ENCODE measurements at places on chromosomes 1 and 21. TPM values are rescaled to one million over a fixed set of nuclear protein-coding genes. Genes with fewer than 3 reads are reported as not detected.

ASCL5 gene
- total RNA-seq: 0.25 TPM

GRCh38 chr1:224267925-224268324, 62.0 kb downstream of the NVL start:
- no peak overlapping the region for H3K4me3 ChIP-seq
- no peaks in the 10 kb centered on the region for H3K4me1 ChIP-seq
- H3K36me3 ChIP-seq: peaks cover 2% of the 10 kb centered on the region

GRCh38 chr1:86750530-86750929, 46.2 kb downstream of the SH3GLB1 start:
- H3K27ac ChIP-seq: no peak overlapping the region
- H3K4me3 ChIP-seq: no peak overlapping the region
- peaks cover 4% of the 10 kb centered on the region for H3K4me1 ChIP-seq
- DNase-seq: no peak
- no peaks in the 10 kb centered on the region for H3K36me3 ChIP-seq

SYT6 gene
- total RNA-seq: not detected

LCE3E gene
- total RNA-seq: not detected

DNA sequence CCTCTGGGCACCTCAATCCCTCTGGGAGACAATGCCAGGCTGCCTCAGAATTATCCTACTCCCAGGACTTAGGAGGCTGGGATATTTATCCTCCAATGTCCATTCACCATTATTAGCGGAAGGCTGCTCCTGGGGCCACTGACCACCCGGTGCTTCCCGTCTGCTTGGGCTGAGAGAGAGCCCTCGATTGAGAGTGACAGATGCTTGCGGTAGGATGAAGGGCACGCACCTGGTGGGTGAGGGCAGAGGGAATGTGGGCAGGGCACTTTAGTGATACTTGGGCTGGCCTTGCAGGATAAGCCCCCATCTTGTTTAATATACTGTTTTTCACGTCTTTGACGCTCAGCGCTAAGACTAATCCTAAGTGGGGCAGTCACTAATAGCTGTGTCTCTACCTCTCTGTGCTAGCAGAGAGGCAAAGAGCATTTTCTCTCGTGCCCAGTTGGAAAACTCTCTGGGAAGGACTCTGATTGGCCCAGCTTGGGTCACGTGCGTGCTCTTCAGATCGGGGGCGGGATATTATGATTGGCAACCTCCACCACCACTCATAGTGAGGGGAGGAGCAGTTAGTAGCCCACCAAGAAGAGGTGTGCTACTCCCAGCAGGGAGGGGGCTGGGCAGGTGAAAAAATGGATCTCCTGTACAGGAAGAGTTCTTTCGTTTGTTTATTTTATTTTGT, 10.6 kb upstream of the PARS2 start:
- H3K27ac ChIP-seq: no peak overlapping the region
- no peak overlapping the region for H3K4me3 ChIP-seq
- no peaks in the 10 kb centered on the region for H3K36me3 ChIP-seq
- peak; percentile 30 for DNase-seq

DNA sequence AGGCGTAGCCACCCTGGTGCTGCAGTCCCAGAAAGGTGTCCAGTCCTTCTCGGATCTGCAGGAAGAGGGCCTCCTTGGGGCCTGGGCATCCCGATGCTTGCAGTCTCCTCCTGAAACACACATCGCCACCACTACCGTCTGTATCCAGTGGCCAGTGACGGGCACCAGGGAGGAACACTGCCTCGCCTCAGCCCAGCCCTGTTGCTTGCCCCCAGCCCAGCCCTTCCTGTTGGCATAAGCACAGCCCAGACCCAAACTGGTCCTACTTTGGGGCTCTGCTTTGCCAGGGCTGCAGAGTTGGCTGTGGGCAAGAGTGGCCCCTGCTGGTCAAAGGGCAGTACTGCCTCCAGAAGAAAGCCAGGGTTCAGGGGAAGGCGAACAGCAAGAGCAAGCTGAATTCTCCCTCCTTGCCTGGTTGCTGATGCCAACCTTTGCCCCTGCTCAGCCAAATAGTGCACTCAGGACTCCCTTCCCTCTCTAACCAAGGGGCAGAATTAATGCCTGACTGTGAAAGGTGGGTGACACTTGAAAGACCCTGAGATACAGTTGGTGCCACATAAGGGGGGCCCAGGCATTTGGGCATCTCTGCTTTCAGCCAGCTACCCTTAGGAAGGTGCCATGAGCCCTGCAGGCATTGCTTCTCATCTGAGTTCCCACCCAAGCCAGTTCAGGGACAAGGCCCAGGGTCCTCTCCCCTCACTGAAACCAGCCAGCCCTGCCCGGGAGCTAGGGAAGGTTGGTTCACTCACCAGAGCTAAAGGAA, 11.1 kb upstream of the ARHGEF2 start:
- peak; percentile 86 for DNase-seq
- H3K27ac ChIP-seq: peak overlapping the region; percentile 75
- peak overlapping the region; percentile 35 for H3K4me3 ChIP-seq
- H3K27me3 ChIP-seq: no peaks in the 10 kb centered on the region

SEMA6C gene
- total RNA-seq: 9.8 TPM

DNA sequence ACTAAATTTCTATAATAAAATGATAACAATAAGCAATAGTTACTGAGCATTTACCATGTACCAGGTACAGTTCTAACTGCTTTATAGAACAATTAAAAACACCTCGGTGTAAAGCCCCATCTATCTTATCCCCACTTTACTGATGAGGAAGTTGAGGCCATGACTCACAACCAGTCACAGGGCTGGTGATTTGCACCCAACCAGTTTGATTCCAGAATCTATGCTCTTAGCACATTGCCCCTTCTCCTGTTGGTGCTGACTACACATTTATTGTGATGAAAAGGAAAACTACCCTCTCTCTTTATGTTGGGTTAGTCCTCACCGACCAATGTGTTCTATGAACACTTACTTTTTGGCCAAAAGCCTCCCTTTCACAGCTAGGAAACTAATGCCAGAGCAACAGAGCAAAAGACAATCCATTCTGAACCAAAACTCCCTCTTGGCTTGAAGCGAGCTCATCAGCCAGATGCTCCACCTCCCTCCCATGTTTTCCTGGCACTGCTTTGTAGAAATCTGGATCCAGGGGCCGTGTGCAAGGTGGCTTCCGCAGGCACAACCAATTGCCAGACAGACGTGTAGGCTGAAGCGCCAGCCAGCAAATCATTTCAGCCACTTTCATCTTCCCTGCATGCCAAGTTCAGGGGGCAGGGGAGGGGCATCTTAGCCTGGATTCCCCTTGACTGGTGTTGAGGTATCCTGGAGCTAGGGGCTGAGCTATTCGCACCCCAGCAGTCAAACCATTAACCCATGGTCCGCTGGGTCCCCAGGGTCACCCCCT, 32.0 kb upstream of the SLC30A1 start:
- H3K27me3 ChIP-seq: peaks cover 4% of the 10 kb centered on the region
- no peaks in the 10 kb centered on the region for H3K36me3 ChIP-seq
- peak; percentile 70 for DNase-seq

DNA sequence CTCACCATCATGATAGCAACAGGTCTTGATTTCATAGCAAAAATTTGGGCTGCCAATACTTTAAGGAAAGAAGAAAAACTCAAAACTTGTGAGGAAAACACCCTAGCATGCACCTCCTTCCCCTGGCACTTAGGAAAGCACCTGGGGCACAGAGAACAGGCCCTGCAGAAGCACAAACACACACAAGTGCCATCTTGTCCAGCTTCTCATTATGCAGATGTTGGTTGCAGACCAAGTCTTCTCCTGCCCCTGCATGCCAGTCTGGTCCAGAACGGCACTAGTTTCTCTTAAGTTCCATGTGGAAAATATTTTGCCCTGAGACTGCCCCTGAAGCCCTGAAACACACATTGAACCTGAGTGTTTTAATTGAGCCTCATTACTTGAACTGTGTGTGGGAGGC, 6.3 kb upstream of the ETV3 start:
- DNase-seq: no peak
- H3K27ac ChIP-seq: no peak overlapping the region
- H3K4me3 ChIP-seq: no peak overlapping the region
- H3K36me3 ChIP-seq: no peaks in the 10 kb centered on the region
- no peaks in the 10 kb centered on the region for H3K27me3 ChIP-seq

RGS13 gene
- 1.3 TPM for total RNA-seq

DNA sequence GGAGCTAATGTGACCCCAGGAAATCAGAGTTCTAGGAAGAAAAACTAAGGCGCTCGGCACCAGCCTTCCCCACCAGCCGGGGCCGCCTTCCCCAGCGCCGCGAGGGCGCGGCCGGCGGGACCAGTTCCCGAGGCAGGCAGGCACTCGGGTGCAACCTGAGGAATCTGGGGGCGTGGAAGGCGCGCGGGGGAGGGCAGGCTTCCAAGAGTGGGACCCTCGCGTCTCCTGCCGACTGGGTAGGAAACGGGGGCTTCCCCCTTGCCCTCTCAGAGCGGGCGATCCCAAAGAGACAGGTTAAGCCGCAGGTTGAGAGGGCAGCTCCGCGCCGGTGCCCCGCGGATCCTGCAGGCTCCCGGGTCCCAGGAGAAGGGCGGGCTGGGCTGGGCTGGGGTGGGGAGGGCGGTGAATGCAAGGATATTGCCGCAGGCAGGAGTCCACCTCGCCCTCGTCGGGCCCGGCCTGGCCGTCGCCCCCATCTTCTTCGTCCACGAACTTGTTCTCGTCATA, 431 bp downstream of the ARPC5 start:
- peak overlapping the region; percentile 95 for H3K4me3 ChIP-seq
- H3K27ac ChIP-seq: peak overlapping the region; percentile 99
- H3K4me1 ChIP-seq: peaks cover 1% of the 10 kb centered on the region
- no peaks in the 10 kb centered on the region for H3K27me3 ChIP-seq
- peaks cover 6% of the 10 kb centered on the region for H3K36me3 ChIP-seq

DNA sequence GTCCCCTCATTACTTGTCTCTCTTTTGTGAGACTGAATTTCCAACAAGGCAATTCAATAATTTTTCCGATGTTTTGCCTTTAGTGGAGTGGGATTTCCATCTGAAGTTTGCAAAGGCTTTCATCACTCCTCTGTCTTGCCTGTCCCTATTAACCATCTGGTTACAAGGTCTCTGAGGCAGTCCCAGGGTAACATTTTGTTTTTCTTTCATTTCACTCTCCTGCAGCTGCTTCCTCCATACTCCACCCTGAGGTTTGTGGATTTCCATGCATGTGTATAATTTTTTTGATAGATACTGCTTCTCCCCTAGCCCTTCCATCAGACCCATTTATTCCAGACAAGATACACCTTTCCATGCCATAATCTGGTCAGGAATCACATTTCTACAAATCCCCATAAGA, 366.8 kb downstream of the PTBP2 start:
- H3K36me3 ChIP-seq: no peaks in the 10 kb centered on the region
- no peak for DNase-seq
- no peak overlapping the region for H3K4me3 ChIP-seq
- H3K4me1 ChIP-seq: peaks cover 5% of the 10 kb centered on the region
- H3K27me3 ChIP-seq: no peaks in the 10 kb centered on the region
